ENCODE measurements at places on chromosomes 12 and 14.

DNA sequence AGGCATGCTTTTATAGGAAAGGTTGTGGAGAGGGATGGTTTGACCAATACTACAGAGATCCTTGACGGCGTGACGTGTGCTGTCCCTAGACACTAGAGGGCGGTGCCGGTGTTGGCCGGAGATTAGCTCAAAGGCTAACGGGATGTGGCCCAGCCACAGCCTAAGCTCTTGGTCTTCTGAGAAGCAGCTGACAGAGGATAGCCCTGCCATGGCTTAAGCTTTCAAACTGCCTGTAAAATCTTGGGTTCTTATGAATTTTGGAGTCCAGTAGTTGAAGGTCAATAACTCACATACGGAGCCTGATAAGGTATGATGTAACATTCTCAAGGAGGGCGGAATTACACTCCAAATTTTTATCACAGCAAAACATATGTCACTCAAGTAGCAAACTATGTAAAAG is 515.7 kb upstream of the ATXN7L3B start:
- DNase-seq = no peak

- DNase-seq = no peak
Observed at GRCh38 chr14:104967386-104968152, 10.6 kb downstream of the AHNAK2 start.

GRCh38 chr12:132603240-132604150 is 6.9 kb downstream of the LRCOL1 start:
- no peak for DNase-seq

- no peak for DNase-seq
Observed at GRCh38 chr12:11152725-11153124, 18.3 kb upstream of the SMIM10L1 start.

- DNase-seq = no peak
Observed at GRCh38 chr12:32402946-32403345, 3.6 kb downstream of the FGD4 start.

DNA sequence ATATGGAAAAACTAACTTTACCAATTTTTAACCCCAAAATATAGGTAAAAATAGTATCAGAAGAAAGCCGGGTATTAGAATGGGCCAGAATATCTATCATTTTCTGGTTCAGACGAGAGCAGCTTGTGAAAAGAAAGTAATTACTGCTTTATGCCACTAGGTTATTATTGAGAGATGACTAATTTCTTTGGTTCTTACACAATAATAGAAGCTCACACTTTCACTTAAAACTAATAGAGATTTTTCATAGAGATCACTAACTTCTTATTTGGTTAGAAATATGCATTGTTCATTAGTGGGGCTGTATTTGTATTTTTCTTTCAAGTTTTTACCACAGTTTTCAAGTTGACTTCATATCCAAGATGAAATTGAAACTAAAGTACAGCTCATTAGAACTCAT is 1241.2 kb upstream of the FLRT2 start:
- DNase-seq = no peak

DNA sequence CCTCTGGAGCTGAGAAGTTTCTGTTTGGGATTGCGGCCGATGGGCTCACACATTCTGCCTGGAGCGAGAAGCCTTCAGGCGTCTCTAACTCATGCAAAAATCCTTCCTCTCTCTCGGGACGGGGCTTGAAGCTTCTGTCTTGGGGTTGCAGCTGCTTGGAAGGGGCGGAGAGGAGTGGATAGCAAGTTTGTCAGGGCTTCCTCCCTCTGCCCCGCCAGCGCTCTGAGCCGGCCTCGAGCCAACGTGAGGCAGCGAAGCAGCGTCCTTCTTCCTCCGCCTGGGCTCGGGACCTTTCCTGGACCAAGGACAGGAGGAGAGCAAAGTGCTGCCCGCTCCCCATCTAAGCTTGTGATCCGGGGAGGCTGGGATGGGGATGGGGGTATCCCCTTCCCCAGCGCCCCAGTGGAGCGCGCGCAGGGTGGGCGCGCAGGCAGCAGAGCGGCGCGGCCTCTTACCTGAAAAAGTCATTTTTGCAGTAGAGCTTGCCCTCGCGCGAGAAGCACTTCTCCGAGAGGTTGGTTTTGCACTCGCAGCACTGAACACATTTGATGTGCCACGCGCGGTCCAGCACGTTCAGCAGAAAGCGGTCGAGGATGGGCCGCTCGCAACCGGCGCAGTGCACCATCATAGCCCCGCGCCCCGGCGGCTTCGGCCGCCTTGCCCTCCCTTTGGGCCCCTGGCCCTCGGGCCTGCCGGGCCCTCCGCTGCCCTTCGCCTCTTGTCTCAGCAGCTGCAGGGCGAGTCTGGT is 626 bp downstream of the LHX5 start:
- DNase-seq = no peak

DNA sequence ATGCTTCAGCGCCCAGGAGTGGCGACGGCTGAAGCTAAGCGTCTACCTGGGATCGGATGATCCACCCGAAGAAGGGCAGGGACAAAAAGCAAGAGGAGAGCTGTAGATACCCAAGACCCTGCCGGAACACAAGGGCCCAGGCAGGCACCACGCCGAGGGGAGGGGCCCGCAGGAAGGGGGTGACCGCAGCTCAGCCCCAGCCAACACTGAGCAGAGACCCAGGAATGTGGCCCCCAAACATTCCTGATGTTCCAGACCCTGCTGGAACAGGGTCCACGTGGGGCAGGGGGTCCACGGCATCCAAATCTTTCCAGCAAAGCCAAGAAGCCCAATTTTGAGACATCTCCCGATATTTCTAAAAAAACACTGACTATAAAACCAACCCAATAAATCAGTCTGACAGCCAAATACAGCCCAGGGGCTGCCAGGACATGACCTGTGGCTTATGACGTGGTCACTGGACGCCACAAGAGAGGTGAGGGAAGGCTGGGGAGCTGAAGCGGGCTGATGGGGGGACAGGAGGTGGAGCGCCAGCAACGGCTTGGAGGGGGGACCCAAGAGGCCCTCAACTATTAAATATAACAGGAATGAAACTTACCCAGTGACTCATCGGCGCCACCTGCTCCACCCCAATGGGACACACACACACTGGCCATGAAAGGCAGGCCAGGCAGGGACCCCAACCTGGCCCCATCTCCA is 58.9 kb downstream of the NCOR2 start:
- DNase-seq = no peak

DNA sequence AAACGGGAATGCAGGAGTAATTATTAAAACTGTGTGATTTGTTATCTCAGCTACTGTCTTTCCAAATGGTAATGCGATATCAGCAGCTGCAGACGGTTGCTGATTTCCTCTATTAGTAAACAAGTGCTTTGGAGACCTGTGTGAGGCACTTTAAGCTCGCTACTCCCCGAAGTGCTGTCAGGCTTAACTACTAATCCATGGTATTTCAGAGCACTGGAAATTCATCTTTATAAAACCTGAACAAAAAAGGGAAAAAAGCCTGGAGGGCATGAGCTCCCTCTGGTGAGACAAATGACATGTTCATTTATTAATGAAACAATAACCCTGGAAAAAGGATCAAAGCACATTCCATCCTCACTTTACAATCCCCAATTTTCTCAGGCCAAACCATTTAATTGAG is 143.6 kb upstream of the OTX2 start:
- DNase-seq = no peak

DNA sequence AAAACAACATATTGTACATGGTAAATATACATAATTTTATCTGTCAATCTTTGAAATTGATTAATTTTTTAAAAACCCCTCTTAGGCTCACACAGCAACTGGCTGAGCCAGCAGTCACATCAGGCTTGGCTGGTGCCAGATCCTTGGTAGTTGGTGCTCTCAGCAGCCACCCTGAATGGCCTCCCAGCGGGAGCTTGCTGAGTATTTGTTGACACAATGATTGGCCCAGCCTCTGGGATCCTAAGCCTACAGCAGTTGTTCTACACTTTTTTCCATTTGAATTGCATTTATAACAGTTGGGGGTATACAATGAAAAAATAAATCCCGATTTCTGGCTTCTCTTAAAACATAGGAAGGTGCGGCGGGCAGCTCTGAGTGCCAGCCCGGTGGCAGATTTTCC is 11.1 kb downstream of the PRKAB1 start:
- no peak for DNase-seq

DNA sequence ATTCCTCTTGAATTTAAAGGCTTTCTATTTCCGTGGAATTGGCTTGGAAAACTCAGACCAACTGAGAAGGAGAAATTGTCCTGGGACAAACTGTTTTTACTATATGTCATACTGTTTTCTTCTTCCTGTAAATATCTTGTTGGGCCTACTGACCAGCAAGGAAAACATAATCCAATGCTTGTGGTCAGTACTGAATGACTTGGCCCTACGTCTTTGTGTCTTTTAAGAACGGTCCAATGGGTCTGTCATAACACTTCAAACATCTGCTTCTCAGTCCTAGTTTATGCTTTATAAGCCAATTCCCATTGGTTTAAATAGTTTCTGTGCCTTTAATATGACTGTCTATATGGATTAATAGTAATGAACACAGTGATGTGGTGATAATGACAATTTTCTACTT is 248.5 kb upstream of the DDHD1 start:
- DNase-seq = no peak

DNA sequence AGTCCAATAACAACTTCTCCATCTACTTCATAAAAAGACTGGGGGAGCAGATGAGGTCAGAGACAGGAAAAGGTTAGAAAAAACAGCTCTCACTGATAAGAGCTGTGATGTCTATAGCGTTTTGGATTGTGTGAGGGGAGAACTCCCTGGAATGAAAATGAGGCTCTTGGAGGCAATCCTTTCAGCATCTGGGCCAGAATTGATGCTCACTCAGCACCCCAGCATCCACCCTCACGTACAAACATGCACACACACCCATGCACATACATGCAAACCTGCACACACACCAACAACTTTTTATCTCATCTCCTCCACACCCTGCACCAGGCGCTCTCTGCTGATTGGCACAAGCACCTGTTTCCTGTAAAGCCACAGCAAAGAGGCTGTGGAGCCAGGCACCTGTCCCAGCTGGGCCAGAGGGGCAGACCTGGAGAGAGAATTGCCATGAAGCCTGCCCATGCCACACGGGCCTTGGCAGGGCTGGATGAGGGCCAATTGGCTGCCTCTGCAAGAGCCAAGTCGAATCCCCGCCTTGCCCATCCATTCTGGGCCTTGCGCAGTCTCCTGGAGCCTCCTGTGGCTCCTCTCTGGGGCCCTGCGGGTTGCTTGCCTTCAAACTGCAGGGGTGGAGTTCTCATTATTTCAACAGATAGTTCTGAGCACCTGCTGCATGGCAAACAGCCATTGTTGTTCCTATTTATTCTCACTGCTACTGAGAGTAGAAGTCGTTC is 53.1 kb downstream of the SYNE3 start:
- DNase-seq = no peak

GRCh38 chr14:63174760-63175191 is 29.5 kb upstream of the RHOJ start:
- DNase-seq = no peak

DNA sequence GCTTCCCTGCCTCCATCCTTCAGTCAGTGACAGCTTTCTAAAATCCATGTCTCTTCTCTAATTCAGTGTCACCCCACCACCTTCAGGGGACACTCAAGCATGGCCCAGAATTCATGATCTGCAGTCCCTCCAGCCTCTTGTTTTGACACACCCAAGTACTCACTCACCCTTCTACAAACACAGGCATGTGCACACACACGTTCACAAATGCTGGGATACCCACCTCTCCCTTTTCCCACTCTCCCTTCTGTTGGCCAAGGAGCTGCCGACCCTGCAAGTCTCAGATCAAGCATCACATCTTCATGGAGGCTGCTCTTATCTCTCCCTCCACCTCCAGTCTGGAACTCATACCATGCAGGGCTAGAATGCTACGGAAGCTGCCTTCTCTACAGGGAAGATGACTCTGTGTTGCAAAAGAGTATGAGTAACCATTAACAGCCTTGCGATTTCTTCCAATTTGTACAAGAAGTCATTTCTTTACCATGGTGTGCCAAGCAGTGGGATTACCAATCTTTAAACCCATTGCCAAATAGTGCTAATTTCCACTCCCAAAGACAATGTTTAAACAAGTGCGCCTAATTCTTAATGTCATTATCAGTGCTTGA is 196.1 kb downstream of the BCL11B start:
- no peak for DNase-seq

DNA sequence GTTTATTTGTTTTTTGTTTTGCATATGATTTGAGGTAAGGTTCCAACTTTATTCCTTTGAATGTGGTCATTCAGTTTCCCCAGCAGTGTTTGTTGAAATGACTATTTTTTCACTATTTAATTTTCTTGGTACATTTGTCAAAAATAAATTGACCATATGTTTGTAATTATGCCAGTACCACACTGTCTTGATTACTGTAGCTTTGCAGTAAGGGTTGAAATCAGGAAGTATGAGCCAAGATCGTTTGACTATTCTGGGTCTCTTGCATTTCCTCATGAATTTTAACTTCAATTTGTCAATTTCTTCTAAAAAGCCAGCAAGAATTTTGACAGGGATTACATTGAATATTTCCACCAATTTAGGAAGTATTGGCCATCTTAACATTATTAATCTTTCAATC is 199.3 kb upstream of the PPFIA2 start:
- no peak for DNase-seq

GRCh38 chr12:57438400-57438799 is 3.8 kb downstream of the INHBC start:
- no peak for DNase-seq

GRCh38 chr12:28383368-28383767 is 193.1 kb downstream of the CCDC91 start:
- DNase-seq = no peak

GRCh38 chr14:69711065-69711464 is 55.9 kb upstream of the SRSF5 start:
- DNase-seq = no peak

DNA sequence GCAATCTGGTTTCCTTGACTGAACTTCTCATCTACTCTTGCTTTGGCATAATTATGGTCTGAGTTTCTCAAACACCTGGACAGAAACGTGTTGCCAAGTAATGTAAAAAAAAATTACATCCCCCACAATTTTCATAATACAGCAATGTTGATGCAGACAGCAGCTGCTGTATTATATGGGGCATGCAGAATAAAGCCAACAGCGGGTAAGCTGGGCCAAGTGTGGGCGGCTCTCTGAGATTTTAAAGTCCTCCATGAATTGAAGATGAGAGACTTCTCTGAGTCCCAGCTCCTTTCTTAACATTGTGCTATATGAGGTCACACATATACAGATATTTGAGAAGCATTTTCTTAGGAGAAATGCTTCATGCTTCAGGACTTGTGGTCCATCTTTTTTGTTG is 881.2 kb downstream of the GALC start:
- DNase-seq = no peak

GRCh38 chr14:54649056-54649455 is 82.1 kb downstream of the SAMD4A start:
- no peak for DNase-seq

Data from AG09309 (cell line).